ENCODE measurements at places on chromosomes 16 and 17. TPM values are rescaled to one million over a fixed set of nuclear protein-coding genes. Genes with fewer than 3 reads are reported as not detected.

GID4 gene
- 5.5 TPM for total RNA-seq

POLR3K gene
- total RNA-seq = 18.8 TPM

DNA sequence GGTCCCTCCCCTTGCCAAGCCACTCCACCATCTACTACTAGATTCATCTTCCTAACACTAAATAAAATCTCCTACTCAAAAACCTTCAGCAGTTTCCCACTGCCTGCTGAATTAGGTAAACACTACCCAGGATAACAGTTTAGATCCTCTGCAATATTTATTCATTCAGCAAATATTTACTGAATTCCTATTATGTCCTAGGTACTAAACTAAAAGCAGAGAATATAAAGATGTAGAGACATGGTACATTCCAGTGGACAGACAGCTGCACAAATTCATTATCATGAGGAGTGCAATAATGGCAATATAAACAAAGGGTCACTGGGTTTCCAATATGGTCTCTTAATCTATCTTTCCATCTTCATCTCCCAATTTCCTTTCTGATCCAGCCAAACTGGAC, 30.7 kb upstream of the HOXB13 start:
- no peaks in the 10 kb centered on the region for H3K36me3 ChIP-seq
- no peak for DNase-seq
- no peak overlapping the region for H3K27ac ChIP-seq
- H3K27me3 ChIP-seq = peaks cover 10% of the 10 kb centered on the region

DNA sequence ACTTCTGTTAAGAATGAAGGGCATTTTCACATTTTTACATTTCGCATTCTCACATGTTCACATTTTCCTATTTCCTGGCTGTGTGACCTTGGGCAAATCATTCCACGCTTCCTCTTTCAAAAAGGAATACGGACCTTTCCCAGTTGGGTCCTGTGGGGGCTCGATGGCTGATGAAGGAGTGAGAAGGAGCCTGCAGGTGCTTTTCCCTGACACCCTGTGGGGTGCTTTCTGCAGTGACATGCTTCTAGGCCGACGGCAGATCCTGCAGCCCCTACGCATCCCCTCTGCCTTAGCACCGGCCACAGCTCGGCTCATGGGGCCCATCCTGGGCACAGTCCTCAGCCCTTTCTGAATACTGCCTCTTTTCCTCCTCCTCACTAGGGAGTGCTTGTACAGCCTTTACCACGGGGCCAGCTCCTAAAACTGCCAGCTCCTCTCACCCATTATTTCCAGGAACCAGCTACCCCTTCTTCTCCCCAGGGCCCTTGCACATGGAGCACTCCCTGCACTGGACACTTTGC, 91.0 kb downstream of the FOXL1 start:
- peaks cover 12% of the 10 kb centered on the region for H3K27me3 ChIP-seq
- H3K4me1 ChIP-seq = peaks cover 15% of the 10 kb centered on the region
- H3K36me3 ChIP-seq = no peaks in the 10 kb centered on the region

LITAFD gene
- not detected for total RNA-seq

GRCh38 chr16:49698931-49699840, 156.7 kb downstream of the ZNF423 start:
- H3K27ac ChIP-seq = no peak overlapping the region
- DNase-seq = no peak
- no peaks in the 10 kb centered on the region for H3K4me1 ChIP-seq

DNA sequence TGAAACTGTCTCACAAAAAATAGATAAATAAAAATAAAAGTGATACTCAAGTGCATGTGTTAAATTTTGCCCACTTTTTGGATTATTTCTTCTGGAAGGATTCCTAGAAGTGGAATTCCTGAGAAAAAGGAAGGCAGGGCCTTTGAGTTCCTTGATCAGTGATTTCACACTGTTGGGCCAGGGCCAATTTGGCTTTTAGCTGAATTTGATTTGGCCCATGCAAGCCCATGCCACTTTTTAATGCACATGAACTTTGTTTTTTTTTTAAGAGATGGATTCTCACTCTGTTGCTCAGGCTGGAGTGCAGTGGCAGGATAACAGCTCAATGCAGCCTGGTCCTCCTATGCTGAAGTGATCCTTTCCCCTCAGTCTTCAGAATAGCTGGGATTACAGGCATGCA, 96.3 kb downstream of the TNFRSF13B start:
- H3K4me3 ChIP-seq = no peak overlapping the region
- H3K27me3 ChIP-seq = no peaks in the 10 kb centered on the region
- no peaks in the 10 kb centered on the region for H3K36me3 ChIP-seq
- H3K4me1 ChIP-seq = peaks cover 7% of the 10 kb centered on the region

DNA sequence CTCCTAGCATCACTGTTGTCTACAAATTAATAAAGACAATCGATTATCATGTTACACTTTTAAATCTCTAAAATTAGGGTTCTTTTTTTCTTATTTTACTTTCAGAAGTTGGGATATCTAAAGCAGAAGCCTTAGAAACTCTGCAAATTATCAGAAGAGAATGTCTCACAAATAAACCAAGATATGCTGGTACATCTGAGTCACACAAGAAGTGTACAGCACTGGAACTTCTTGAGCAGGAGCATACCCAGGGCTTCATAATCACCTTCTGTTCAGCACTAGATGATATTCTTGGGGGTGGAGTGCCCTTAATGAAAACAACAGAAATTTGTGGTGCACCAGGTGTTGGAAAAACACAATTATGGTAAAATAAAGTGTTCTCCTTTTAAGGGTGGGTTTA, 2.4 kb downstream of the RAD51C start:
- DNase-seq = no peak
- H3K27ac ChIP-seq = no peak overlapping the region
- H3K4me3 ChIP-seq = no peak overlapping the region
- H3K36me3 ChIP-seq = no peaks in the 10 kb centered on the region
- peaks cover 26% of the 10 kb centered on the region for H3K4me1 ChIP-seq
- no peaks in the 10 kb centered on the region for H3K27me3 ChIP-seq

DNA sequence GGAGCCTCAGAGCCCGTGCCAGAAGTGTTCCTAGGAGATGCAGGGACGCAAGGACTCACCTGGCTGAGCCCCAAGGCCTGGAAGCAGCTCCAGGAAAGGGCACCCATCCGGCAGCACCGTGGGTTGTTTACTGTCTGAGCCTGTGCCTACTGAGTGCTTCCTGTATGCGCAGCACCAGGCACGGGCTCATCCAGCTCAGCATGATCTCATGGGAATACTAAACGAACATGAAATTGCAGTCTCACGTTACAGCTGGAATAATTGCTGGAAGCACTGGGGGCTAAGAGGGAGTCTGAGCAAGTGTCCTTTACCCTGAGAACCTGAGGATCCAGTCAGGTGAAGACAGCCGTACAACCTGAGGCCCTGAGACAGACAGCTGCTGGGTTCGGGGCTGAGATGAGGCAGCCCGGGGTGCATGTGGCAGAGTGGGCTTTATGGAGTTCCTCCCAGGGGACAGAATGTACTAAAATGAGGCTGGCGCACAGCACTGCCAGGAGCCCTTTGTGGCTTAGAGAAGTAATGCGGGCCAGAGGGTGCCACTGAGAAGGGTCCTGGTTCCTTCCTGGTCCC, 5.4 kb downstream of the CTRL start:
- no peaks in the 10 kb centered on the region for H3K27me3 ChIP-seq
- peaks cover 37% of the 10 kb centered on the region for H3K36me3 ChIP-seq
- no peaks in the 10 kb centered on the region for H3K4me1 ChIP-seq
- no peak overlapping the region for H3K4me3 ChIP-seq

DNA sequence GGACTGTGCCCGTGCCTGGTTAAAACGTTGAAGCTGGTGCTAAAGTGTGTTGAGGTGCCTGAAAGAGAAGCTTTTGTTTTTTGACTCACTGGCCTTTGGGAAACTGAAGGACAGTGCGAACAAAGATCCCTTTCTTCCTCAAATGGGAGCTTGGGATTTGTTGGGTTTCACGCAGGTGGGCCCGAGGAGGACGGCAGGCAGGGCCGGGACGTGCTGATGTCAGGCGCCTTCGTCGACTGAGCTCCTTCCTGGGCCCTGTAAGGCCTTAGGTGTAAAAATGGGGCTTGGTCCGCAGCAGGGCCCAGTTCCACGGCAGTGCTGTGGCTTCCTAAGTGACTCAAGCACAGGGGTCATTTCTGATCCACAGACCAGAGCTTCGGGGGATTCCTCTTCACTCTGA, 106.9 kb downstream of the BANP start:
- no peak overlapping the region for H3K27ac ChIP-seq
- no peaks in the 10 kb centered on the region for H3K4me1 ChIP-seq
- no peak overlapping the region for H3K4me3 ChIP-seq
- no peak for DNase-seq

TBC1D3L gene
- total RNA-seq = 0.56 TPM

TMEM238L gene
- not detected for total RNA-seq

CES1 gene
- 82.8 TPM for total RNA-seq

ABCA8 gene
- total RNA-seq = not detected

- H3K4me3 ChIP-seq = no peak overlapping the region
- no peaks in the 10 kb centered on the region for H3K27me3 ChIP-seq
- no peaks in the 10 kb centered on the region for H3K4me1 ChIP-seq
- peak; percentile 13 for DNase-seq
Measured at GRCh38 chr16:22055881-22056280, 36.5 kb upstream of the VWA3A start.

KRT38 gene
- not detected for total RNA-seq

CAVIN1 gene
- 25.5 TPM for total RNA-seq

FA2H gene
- total RNA-seq = not detected

CORO6 gene
- total RNA-seq = 0.42 TPM

DNA sequence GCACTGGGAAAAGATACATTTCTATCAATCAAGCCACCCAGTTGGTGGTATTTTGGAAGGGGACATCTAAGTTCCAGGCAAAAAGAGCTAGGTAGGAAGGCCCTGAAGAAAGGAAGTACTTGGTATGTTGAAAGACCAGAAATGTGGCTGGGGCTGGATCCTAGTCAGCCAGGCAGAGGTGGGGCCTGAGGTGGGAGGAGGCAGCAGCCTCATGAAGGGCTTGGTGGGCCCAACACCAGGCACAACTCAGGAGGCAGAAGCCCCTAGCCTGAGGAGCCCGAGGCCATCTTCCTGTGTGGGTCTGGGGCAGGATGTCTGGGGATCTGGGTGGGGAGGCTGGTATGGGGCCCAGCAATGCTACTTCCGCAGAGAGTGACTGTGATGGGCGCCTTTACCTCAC, 105.9 kb downstream of the SALL1 start:
- DNase-seq = no peak
- H3K36me3 ChIP-seq = no peaks in the 10 kb centered on the region
- no peak overlapping the region for H3K27ac ChIP-seq

- H3K27me3 ChIP-seq = peaks cover 53% of the 10 kb centered on the region
- H3K4me1 ChIP-seq = 0 out of 2 replicates have a peak, but pooled peaks cover 11% of the 10 kb centered on the region
- H3K4me3 ChIP-seq = no peak overlapping the region
- no peaks in the 10 kb centered on the region for H3K36me3 ChIP-seq
- no peak overlapping the region for H3K27ac ChIP-seq
- no peak for DNase-seq
Measured at GRCh38 chr17:49528966-49529365, 33.9 kb downstream of the NGFR start.
